Stimulated activated CD8-positive, alpha-beta memory T cell treated with anti-CD3 and anti-CD28 coated beads, Interleukin-4, amount 100 ng/mL, for 4 hours (primary cell): ENCODE measurements at places on chromosomes 3 and 15.

GRCh38 chr3:133853063-133853924 is 42.4 kb downstream of the RAB6B start:
- DNase-seq: no peak

- no peak for DNase-seq
Observed at GRCh38 chr15:42786978-42787377, 50.0 kb upstream of the CDAN1 start.

DNA sequence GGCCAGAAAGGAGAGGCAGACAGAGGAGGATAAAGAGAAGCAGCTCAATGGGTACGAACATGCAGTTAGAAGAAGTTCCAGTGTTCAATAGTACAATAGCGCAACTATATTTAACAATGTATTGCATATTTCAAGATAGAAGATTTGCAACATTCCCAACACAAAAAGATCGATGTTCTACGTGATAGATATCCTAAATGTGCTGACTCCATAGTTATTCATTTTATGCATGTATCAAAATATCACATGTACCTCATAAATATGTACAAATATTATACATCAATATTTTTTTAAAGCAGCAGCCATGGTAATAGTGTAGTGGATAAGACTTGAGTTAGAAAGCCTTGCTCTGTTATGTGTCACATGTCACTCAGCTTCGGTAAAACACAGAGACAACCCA is 110.2 kb upstream of the ASB14 start:
- DNase-seq: no peak

DNA sequence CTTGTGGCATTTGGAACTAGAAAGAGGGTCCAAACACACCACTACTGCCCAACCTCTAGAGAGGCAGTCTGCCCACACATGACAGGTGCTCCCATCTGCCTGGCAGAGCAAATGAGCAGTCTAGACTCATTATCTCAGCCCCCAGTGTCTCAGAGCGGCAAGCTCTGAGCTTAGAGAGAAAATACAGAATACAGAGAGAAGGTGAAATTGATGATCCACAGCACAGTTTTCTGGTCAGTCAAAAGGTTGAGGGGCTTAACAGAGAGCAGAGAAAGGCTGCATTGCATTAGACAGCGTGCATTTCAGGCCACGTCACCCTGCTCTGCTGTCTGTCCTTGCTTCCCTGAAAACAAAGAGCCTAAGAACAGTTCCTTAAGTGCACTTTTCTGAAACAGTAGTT is 135.1 kb downstream of the KCNMB2 start:
- no peak for DNase-seq

- DNase-seq: no peak
Observed at GRCh38 chr3:121692010-121692699, 31.5 kb upstream of the HCLS1 start.

- no peak for DNase-seq
Observed at GRCh38 chr3:69320871-69321271, 65.0 kb downstream of the FRMD4B start.

- DNase-seq: no peak
Observed at GRCh38 chr3:114344492-114344891, 50.7 kb downstream of the TIGIT start.

DNA sequence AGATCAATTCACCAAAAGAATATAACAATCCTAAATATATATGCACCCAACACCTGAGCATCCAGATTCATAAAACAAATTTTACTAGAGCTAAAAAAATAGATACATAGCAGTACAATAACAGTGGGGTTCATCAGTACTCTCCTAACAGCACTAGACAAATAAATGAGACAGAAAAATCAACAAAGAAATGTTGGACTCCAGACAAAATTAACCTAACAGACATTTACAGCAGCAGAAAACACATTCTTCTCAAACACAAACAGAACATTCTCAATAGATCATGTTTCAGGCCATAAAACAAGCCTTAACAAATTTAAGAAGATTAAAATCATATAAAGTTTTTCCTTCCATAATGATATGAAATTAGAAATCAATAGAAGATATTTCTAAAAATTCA is 124.8 kb upstream of the NECTIN3 start:
- no peak for DNase-seq

DNA sequence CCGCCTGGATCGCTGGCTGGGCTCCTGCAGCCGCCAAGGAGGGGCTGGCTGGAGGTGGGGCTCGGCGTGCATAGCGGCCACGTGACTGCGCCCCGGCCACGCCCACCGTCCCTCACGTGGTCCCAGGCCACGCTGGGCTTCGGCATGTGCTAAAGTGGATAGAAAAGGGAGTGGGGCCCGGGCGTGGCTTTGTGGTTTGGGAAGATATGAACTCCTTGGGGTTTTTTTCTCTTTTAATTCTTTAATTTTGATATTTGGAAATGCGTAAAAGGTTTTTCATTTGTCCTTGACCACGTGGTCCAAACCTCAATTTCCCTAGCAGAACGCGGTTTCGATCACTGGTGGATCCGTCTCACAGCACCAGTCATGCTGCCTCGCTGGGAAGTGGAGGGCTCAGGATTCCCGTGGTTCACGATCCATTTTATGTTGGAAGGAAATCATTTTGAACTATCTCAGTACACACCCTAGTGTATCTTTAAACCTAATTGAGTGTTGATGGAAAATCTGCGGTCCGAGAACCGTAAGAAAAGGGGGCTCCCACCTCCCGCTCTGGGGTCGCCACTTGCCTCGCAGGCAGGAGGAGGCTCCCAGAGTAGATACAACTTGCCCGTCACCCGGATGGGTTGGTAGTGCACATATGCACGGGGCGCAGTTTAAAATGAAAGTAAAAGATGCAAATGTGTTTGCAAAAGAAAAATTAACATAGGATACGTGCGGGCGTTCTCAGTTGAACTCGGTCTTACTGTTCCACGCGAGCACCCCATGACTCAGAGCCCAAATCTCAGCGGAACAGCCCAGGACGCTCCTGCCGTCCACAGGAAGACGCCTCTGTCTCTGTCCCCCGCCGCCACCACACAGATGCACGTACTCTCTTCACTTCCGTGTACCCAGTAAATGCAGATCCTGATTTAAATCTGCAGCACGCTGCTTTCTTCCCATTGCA is 141.9 kb downstream of the PGPEP1L start:
- peak; percentile 53 for DNase-seq

DNA sequence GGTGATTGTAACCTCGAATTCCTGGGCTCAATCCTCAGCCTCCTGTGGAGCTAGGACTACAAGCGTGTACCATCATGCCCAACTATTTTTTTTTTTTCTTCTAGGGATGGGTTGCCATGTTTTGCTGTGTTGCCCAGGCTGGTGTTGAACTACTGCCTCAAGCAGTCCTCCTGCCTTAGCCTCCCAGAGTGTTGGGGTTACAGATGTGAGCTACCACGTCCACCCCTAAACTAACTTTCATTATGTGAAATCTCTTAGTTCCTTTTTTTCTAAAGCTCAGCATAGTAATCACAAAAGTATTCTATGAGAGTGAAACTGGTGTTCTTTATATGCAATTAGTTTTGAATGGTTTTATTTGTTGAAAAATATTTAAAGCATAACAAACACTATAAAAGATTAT is 92.1 kb downstream of the XRN1 start:
- DNase-seq: no peak
